ENCODE measurements at places on chromosomes 6 and 20. TPM values are rescaled to one million over a fixed set of nuclear protein-coding genes. Genes with fewer than 3 reads are reported as not detected.
A peak's percentile ranks its signal among the peaks of the same experiment; 100 is the strongest.

GRCh38 chr6:18260448-18261106 lies 3.8 kb downstream of the DEK start:
- DNase-seq, result peak; percentile 75

DNA sequence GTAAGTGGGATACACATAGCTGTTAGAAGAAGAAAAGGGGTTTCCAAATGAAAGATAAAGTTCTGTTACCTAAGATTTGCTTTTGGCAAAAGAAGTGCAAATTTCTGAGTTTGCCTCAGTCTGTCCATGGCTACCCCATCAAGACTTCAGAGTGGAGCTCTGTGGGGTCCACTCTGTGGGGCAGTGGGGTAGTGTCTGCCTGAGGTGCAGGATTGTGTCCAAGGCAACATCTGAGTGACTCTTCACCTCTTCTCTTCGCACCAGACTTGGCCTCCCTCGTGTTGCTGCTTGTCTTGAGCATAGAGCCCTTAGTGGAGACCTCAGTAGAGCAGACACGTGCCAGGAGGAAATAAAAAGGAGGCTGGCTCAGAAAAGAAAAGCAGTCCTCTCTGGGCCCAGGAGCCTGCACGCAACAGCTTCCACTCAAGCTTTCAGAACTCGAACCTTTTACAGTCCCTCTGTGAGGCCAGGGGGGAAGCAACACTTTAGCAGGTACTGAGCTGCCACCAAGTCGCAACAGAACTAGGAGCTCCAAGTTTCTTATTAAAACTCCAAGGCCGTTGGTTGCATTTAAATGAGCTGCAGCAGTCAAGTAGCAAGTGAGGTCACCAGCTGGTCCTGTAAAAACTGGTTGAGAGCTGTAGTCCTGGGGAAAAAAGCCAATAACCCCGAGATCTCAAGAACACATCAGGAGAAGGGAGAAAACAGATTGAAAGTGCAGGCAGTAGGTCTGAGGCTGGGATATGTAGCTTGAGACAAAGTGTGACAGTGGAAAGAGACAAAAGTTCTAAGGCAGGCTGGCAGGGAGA lies 413.5 kb downstream of the CDC5L start:
- no peak for DNase-seq

Gene MATN4
- total RNA-seq, result 0.23 TPM

DNA sequence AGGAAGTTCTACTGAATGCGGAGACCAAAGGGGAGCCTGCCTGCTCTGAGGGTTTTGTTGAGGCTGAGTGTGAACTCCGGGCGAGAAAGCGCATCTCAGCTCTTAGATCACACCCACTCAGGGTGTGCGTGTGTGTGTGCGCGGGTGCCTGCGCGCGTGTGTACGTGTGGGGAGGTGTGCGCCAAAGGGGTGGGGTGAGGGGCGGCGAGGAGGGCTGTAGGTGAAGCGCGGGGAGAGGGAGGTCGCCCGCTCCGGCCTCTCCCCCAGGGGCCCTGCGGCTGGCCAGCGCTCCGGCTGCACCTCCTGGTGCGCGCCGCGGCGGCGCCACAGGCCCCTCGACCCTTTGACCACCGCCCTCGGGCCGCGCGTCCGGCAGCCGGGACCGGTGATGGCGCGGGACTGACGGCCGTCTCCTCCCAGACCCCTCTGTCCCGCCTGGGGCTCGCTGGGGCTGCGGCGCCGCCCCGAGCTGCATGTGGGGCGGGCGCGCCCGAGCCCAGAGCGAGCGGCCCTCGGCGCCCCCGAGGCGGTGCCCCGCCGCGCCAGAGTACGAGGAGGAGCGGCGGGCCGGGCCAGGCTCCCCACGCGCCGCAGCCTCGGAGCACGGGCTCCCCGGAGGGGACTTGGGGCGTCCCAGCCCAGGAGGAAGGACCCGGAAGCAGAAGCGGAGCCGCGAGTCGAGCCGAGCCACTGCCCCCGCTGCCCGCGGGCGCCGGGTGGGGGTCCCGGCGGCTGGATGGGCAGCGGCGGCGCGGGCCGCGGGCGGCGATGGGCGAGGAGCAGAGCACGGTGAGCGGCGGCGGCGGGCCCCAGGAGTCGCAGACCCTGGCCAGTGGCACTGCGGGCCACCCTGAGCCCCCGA lies at the start of gene RNF217:
RNF217 (plus strand) TSS at position 661 of the 862 bp plus-strand sequence; CDS start at position 769, 108 bp downstream.
- DNase-seq, result peak; percentile 68

Gene MRPS18A
- 37.1 TPM for total RNA-seq

- no peak for DNase-seq
Measured at GRCh38 chr20:34956751-34957472, 1.2 kb downstream of the MYH7B start.

Gene KIF3B
- total RNA-seq, result 18.8 TPM

GRCh38 chr6:152821525-152821924 lies 70.9 kb downstream of the VIP start:
- no peak for DNase-seq

DNA sequence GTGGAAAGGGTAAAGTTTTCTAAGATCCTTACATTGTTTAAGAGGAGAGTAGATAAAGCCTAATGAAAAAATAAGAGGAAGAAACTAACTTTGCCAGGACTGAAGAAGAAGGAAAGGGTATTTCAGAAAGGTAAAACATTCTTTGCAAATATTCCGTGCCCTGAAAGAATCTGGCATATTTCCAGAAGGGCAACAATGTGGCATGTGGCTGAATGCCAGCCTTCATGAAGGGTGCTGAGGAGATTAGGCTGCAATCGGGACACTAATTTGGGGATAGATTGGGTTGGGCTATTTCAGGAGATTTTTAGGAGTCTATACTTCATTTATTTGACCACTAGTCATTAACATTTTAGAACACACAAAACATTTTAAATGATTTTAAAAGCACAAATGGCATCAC lies 16.2 kb upstream of the UFL1 start:
- DNase-seq, result no peak

GRCh38 chr6:156729248-156729647 lies 47.9 kb upstream of the ARID1B start:
- peak; percentile 75 for DNase-seq

- DNase-seq, result peak; percentile 81
Measured at GRCh38 chr6:32369660-32370059, 2.0 kb downstream of the TSBP1 start.
